Muscle of leg (tissue), 16 donors: ENCODE measurements at places on chromosomes 2 and 18. TPM values are rescaled to one million over a fixed set of nuclear protein-coding genes. Genes with fewer than 3 reads are reported as not detected.

DNA sequence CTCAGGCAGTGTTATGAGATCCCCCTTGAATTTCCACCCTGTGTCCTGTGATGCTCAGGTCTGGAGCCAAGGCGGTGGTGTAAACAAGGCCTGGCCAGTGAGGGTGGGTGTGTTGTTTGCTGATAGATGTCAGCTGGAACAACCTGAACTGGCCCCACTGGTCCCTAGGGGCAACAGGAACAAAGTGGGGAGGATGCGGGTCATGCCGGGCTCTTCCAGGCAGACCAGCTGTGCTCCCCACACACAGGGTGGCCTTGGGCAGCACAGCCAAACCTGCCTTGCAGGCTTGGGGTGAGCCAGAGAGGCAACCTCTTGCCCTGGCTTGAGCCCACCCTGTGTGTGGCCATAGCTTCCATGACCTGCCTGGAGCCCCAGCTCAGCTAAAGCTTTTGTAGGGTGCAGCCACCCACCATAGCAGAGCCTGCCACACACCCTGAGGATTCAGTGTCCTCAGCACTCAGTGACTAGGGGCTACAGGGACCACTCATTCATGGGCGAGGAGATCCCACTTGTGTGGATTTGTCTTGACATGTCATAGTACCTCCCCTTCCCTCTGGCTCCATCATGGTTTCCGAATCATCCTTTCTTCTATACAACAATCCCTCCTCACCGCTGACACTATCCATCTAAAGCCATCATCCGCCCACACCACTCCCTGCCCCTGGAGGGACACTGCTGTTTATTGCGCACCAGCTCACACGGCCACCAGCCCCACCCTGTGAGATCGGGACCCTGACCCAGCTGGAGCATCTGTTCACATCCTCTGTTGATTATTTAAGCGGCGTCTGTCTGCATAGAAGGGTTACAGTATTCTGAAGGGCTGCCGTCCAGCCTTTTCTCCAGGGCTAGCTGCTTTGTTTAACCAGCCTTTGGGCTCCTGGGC, 268.8 kb downstream of the CYP26B1 start:
- H3K4me1 ChIP-seq = peaks cover 37% of the 10 kb centered on the region
- H3K36me3 ChIP-seq = no peaks in the 10 kb centered on the region
- H3K4me3 ChIP-seq = no peak overlapping the region
- no peak overlapping the region for H3K27ac ChIP-seq
- DNase-seq = no peak

DNA sequence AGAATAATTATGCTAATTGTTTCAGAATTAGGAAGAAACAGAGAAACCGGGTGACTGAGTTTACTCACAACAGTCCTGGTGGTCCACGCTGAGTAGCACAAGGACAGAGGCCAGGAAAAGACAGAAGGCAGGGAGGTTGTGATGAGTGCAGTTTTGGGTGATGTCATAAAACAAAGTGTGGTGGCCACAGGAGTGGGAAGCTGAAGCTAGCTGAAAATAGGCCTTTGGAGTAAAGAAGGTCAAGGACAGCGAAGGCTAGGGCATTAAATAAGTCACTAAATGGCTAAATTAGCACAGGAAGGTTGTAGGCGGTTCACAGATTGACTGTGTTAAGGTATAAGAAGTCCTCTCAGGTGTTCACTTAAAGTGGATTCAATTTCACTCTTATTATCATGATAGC, 120.9 kb upstream of the TTN start:
- no peaks in the 10 kb centered on the region for H3K4me1 ChIP-seq
- no peaks in the 10 kb centered on the region for H3K27me3 ChIP-seq
- no peaks in the 10 kb centered on the region for H3K36me3 ChIP-seq
- DNase-seq = no peak

DNA sequence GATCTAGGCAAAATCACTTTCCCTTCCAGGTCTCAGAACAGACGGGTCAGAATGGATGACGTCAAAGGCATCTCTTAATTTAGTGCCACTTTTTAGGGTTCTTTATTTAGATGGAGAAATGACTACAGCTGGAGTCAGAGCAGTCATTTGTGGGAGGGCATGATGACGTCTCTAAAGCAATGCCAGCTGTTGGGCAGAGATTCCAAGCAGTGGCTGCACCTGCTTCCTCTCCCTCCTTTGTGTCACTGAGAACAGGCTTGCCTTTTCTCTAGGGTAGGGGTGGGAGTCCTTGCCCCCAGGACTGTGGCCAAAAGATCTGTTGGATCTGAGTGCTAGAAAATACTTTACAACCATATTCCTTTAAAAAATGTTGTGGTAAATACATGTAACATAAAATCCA, 28.7 kb upstream of the SKOR2 start:
- H3K27me3 ChIP-seq = no peaks in the 10 kb centered on the region
- H3K4me3 ChIP-seq = no peak overlapping the region
- H3K27ac ChIP-seq = no peak overlapping the region

- H3K27ac ChIP-seq = no peak overlapping the region
- peaks cover 6% of the 10 kb centered on the region for H3K36me3 ChIP-seq
- no peak for DNase-seq
- no peaks in the 10 kb centered on the region for H3K27me3 ChIP-seq
Measured at GRCh38 chr18:75257605-75258004, 47.0 kb downstream of the TSHZ1 start.

DNA sequence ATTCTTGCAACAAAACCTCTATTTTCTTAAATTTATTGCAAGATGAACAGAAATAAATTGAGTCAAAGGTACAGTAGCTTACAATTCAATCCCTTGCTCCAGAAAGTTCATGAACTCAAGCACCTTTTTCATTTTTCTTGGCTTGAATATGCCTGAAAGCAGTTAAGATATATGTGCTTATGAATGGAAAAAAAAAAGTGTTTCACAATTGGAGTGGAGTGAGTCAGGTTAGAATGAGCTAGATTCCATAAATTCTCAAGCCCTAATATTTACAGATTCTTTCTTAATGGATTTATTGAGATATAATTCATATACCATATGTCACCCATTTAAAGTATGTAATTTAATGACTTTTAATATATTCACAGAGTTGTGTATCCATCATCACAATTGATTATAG, 39.6 kb upstream of the NEMP2 start:
- H3K27me3 ChIP-seq = no peaks in the 10 kb centered on the region
- H3K4me1 ChIP-seq = peaks cover 10% of the 10 kb centered on the region
- no peak for DNase-seq

SPP2 gene
- not detected for total RNA-seq

- no peaks in the 10 kb centered on the region for H3K27me3 ChIP-seq
- H3K4me1 ChIP-seq = peaks cover 10% of the 10 kb centered on the region
- DNase-seq = no peak
- H3K4me3 ChIP-seq = no peak overlapping the region
- no peak overlapping the region for H3K27ac ChIP-seq
Measured at GRCh38 chr2:42999391-42999841, 207.0 kb upstream of the HAAO start.

NMS gene
- total RNA-seq = not detected

GRCh38 chr2:213284105-213285090, at the start of gene SPAG16:
TSS of gene SPAG16 (plus strand) at chr2:213284464.
- H3K27ac ChIP-seq = peak within 1 kb of the TSS; percentile 83
- H3K36me3 ChIP-seq = no peaks in the 10 kb centered on the region

CTAGE1 gene
- total RNA-seq = not detected

CAPN14 gene
- total RNA-seq = 0.09 TPM

PCGF1 gene
- total RNA-seq = 11.4 TPM

DNA sequence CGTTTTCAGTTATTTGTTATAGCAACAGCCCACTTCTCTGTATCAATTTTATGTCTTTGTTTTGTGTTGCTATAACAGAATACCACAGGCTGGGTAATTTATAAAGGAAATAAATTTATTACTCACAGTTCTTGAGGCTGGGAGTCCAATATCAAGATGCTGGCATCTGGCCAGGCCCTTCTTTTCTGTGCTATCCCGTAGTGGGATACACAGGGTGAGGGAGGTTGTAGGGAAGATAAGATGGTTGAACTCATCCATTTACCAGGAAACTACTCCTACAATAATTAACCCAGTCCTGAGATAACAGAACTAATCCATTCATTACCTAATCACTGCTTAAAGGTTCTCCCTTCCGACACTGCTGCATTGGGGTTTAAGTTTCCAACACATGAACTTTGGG, 220.7 kb downstream of the TPGS2 start:
- no peak overlapping the region for H3K27ac ChIP-seq
- H3K4me1 ChIP-seq = no peaks in the 10 kb centered on the region
- H3K27me3 ChIP-seq = no peaks in the 10 kb centered on the region
- no peak overlapping the region for H3K4me3 ChIP-seq

POTEC gene
- not detected for total RNA-seq

DNA sequence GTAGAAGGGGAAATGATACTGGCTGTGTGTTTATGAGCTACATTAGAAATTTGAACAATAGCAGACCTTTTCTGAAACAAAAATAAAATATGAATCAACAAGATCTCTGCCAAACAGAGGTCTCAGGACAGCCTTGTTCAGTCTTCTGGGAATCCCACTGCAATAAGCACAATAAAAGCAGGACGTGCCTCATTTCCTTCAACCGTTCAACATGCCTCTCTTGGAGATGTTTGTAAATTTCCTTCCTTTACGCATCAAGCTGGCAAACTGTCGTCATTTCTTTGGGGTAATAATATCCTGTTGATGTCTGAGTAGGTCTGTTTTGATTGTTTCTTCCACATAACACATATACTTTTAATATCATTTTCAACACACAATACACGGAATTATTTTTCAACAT, 77.2 kb downstream of the TCF4 start:
- no peaks in the 10 kb centered on the region for H3K27me3 ChIP-seq
- H3K4me3 ChIP-seq = no peak overlapping the region
- H3K4me1 ChIP-seq = peaks cover 6% of the 10 kb centered on the region

- no peak overlapping the region for H3K27ac ChIP-seq
- H3K4me1 ChIP-seq = peaks cover 6% of the 10 kb centered on the region
- H3K27me3 ChIP-seq = peaks cover 2% of the 10 kb centered on the region
Measured at GRCh38 chr2:238502088-238502810, 75.5 kb downstream of the ASB1 start.

C2orf72 gene
- total RNA-seq = 0.62 TPM

GRCh38 chr2:22035361-22035830, 911.6 kb downstream of the TDRD15 start:
- no peak overlapping the region for H3K4me3 ChIP-seq
- no peaks in the 10 kb centered on the region for H3K27me3 ChIP-seq
- H3K4me1 ChIP-seq = peaks cover 5% of the 10 kb centered on the region
- DNase-seq = peak; percentile 96

GRCh38 chr18:77032181-77032701, 100.3 kb downstream of the MBP start:
- H3K27ac ChIP-seq = no peak overlapping the region
- no peak overlapping the region for H3K4me3 ChIP-seq
- no peak for DNase-seq
- H3K4me1 ChIP-seq = peaks cover 16% of the 10 kb centered on the region
- H3K27me3 ChIP-seq = no peaks in the 10 kb centered on the region
